Midbrain (tissue), 1 donor: ENCODE measurements at places on chromosomes 2 and 18.
A peak's percentile ranks its signal among the peaks of the same experiment; 100 is the strongest.

DNA sequence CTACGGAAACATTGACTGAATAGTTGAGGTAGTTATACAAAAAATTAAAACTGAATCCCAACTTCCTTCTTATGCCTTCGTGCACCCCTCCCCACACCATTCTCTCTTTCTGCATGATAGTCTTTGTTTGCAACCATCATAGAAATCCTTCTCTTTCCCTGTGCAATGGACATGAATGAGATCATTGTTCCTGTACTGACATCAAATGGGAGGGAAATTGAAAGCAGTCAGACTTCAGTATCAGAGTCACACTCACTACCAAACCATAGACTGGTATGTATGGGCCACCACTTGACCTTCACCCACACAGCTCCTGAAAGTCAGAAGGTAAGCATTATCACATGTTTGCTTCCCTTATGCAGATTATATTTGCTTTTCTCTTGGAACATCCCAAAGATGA, 782.8 kb downstream of the BCL11A start:
- DNase-seq = peak; percentile 42

DNA sequence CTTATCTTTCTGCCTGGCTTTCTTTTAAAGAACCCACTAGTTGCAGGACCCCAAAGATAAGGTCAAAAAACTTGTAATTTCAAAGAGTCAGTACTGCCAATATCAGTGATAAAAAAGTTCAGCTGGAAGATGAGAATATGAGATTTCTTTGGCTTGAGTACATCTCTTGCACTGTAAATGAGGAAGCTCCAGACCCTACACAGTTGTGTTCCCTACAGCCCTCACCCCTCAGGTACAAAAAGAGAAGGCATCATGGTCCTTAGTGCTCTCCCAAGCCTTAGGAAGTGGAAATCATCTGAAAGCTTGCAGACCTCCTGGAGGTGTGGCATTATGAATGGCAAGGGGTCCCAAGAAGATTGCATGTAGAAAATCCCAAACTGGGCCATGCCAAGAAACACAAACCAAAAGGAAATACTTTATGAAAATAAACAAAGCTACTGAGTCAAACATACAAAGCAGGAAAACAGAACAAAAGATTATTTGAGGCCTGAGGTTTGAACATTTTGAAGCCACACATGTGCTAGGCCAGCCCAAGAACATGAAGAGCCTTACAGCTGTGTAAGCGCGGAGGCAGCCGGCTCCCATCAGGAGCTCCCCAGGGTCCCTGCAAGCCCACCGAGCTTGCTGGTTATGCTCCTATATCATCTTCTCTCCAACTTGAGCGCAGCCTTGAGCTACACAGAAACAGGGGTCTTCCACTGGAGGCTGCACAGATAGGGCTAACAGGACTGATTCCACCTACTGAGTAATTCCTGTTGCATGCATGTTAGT, 217.0 kb downstream of the OSR1 start:
- DNase-seq = no peak

DNA sequence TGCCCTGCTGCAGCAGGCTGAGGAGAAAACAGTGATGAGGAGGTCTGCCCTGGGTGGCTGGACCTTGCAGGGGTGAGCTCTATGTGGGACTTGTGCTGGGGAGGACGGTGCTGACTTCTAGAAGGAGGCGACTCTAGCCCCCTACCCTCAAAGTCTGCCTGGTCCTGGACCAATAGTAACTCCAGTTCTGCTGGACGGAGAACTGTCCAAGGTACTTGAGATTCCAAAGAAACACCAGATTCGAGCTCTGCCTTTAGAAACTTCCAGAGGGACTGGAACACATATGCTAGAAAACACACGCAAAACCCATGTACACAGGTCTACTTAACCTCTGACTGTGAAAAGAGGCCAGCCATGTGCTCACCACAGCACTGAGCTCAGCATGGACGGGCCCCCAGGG, 260.6 kb downstream of the TWIST2 start:
- DNase-seq = no peak

GRCh38 chr2:58019229-58019628, 27.4 kb upstream of the VRK2 start:
- DNase-seq = no peak

DNA sequence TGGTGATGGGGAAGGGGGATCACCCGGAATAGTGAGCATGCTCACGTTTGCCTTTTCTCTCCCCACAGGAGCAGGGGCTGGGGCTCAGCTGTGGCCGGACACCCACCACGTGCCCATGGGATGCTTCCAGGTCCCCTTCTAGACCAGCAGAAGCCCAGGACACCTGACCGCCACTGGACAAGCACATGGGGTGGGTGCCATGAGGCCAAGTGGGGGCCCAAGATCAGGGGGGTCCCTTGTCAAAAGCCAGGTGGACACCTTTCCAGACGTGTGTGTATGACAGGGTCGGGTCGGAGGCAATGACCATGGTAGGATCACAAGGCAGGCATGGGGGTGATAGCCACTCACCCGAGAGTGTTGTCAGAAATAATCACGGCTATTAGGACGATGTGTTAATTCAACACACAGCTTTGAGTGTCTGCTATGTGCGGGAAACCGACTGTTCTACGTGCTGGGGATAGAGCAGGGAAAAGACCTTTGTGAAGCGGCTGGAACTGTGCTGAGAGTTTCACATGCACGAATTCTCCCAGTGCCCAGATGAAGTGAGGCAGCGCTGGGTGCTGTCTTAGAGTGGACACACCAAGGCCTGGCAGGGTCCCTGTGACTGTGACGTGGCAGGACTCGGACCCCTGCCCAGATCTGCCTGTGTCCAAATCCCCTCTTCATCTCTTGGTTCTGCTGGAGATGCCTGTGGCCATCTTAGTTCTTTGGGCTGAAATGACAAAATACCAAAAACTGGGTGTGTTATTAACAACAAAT, 244.7 kb downstream of the NDUFA10 start:
- no peak for DNase-seq

- DNase-seq = no peak
Measured at GRCh38 chr2:158738363-158738762, 56.8 kb upstream of the DAPL1 start.

GRCh38 chr2:64105670-64106461, 38.4 kb downstream of the PELI1 start:
- DNase-seq = no peak

GRCh38 chr2:73156539-73157124, 43.9 kb upstream of the RAB11FIP5 start:
- DNase-seq = peak; percentile 59

DNA sequence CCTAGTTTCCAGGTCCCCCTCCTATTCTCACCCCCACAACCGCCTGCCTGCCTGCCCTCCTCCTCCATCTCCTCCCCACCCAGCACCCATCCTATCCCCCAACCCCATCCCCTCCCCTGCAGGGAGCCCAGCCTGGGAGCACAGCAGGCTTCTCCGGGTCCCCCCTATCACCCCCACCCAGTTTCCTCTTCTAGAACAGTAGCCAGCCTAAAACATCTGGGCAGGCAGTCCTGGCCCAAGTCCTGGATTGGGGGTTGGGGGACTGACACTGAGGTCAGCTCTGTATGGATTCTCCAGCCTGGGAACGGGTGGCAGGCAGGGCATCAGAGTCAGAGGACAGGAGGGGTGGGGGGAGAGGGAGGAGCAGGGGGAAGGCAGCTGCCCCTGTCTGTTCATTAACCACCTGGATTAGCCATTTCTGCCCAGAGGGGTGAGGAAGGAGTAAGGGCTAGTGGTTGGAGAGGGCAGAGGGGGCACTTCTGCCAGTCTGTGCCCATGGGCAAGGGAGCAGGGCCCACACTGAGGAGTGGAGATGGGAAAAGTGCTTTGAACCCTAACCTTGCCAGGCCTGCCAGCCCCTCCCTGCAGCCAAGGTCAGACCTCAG, 60.0 kb downstream of the TNS1 start:
- DNase-seq = peak; percentile 61

DNA sequence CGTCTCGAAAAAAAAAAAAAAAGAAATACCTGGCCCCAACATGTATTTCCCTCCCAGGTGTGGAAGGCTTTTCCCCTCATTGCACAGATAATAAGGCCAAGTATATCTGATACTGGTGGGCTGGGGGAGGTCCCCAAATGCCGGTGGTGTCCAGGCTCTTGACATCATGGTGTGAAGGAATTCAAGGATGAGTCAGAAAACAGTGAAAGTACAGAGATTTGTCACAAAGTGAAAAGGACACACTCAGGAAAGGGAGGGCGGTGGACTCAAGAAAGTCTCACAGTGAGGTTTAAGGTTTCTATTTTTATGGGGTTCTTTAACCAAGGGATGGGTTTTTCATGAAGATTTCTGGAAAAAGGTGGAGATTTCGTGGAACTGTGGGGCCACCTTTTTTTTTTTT, 37.8 kb upstream of the FZD5 start:
- DNase-seq = no peak

GRCh38 chr2:95278637-95279225, 4.5 kb downstream of the PROM2 start:
- DNase-seq = no peak

GRCh38 chr2:199108056-199108455, 349.7 kb downstream of the SATB2 start:
- DNase-seq = no peak

DNA sequence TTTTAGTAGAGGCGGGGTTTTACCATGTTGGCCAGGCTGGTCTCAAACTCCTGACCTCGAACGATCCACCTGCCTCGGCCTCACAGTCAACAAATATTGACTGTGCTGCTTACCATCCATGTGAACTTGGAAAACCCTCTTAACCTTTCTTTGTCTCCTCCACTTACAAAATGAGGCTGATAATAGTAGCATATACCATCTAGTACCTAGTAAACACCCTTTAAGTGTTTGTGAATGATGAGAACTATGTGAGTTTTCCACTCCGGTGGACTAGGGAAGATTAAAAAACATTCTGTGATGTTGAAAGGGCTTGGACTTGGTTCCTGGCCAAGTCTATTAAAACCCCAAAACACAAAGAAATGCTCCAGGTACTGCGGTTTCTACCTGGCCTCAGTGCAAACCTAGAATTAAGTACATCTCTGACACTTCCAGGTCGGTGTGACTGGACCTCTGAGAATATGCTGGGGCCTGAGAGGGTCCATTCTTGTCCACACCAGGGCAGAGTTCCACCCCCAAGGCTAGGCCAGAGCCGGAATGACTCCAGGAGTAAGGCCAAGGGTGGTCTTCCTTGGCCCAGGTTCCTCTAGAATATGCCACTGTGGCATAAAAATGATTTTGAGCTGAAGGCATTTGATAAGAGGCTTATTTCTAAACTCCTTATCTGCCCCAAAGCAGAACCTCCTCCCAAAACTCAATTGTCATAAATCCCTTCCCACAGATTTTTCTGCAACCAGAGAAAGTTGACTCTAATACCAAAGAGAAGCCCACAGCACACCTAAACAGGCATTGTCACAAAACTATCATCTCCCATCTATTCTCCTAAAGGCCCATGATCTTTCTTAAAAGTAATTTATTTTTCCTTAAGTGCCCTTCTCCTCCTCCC, 217.5 kb downstream of the TGIF1 start:
- no peak for DNase-seq

DNA sequence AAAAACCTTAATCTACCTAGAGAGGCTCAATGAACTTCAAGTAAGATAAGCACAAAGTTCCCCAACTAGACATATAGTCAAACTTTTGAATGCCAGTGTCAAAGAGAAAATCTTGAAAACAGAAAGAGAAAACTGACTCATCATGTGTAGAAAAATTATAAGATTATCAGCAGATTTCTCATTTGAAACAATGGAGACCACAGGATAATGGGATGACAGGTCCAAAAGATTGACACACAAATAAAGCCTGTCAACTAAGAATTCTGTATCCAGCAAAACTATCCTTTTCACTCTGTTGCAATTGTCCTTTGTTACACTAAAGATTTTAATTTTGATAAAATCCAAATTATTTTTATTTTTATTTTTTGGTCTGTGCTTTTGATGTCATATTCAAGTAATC, 61.6 kb downstream of the COPS8 start:
- no peak for DNase-seq

GRCh38 chr2:151422917-151423439, 13.3 kb downstream of the RIF1 start:
- DNase-seq = no peak

- DNase-seq = no peak
Measured at GRCh38 chr2:68831686-68832232, 39.4 kb downstream of the BMP10 start.
